ENCODE measurements at places on chromosomes 2 and 18.

GRCh38 chr18:35953688-35954087 lies 18.8 kb upstream of the RMP24 start:
- DNase-seq, result no peak

DNA sequence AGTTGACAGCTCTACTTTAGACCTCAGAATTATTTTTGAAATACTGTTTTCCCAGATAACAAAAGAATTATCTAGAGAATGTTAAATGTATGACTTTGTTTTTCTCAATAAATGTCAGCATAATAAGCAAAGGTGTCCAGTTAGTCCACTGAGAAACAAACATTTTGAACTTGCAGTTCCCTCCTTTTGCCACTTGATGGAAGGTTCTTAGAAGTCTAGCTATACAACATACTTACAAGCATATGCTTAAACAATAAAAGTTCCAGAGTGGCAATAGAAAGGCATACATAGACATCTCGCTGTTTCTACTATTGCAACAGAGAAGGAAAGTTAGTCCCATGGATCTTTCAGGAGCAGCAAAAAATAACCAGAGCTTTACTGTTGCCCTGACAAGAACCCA lies 11.8 kb downstream of the NDUFA10 start:
- no peak for DNase-seq

- peak; percentile 84 for DNase-seq
Observed at GRCh38 chr18:56890632-56891031, 239.5 kb downstream of the WDR7 start.

DNA sequence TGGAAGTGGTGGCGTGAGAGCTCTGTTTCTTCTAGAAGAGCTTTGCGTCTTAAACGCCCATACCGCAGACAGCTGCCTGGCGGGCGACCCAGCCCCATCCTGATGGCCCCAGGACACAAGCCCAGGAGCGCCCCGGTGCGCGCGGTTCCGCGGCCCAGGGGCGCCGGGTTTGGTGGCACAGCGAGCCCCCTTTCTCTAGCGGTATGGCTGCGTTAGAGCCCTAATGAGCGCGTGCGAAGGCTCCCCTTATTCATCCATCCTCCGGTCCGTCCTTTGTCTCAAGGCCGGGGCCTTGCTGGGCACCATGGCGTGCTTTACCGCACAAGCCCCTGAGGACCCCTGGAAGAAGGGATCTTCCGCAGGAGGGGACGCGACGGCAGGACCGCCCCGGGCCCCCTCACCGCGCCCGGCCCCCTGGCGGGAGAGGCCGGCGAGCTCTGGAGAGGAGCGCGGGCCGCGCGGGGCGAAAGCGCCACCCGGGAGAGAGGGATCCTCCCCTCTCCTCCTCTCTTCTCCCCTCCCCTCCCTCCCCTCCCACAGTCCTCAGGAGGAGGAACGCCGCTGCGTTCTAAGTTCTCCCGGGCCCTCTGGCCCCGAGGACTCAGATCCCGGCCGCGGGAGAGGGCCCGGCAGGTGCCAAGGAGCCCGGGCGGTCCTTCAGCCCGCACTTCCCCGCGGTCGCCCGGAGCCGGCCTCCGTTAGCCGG lies 626 bp upstream of the SLC1A4 start:
- DNase-seq, result no peak

DNA sequence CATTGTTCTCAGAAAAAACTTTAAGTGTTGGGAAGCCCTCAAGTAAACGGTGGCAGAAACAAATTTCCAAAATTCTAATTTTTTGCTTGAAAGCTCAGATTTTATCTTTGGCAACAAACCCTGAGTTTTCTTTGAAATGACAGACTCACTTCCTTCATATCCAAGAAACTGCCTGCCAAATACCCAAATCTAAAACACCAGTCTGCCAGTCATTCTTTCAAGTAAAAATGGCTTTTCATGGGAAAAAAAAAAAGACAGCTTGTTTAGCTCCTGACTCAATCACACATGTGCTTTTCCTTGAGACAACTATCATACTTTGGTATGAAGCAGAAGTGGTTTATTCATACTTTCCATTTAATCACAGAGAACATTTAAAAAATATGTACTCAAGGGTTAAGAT lies 40.6 kb upstream of the CSRNP3 start:
- no peak for DNase-seq

GRCh38 chr2:187129868-187130267 lies 280.9 kb upstream of the ZSWIM2 start:
- DNase-seq, result no peak

GRCh38 chr2:84816426-84817026 lies 64.4 kb downstream of the TRABD2A start:
- no peak for DNase-seq

- no peak for DNase-seq
Observed at GRCh38 chr18:79260510-79260909, 135.2 kb upstream of the NFATC1 start.

DNA sequence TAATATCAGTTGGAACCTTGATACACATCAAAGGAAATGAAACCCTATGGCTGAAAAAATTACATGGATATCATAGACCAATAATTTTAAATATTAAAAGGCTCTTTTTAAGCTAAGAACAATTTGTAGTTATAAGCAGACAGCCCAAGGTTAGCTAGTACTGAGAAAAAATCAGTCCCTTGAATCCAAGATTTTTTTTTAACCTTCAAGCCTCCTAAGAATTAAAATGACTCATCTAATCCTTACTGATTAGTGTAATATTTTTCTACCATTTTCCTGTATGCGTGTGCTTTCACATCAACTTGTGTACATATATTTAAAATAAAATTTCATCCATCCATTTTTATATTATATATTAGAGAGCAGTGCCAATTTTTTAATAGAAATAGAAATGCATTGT lies 1004.9 kb upstream of the ZEB2 start:
- DNase-seq, result no peak

- no peak for DNase-seq
Observed at GRCh38 chr2:29405266-29405665, 290.1 kb downstream of the CLIP4 start.

DNA sequence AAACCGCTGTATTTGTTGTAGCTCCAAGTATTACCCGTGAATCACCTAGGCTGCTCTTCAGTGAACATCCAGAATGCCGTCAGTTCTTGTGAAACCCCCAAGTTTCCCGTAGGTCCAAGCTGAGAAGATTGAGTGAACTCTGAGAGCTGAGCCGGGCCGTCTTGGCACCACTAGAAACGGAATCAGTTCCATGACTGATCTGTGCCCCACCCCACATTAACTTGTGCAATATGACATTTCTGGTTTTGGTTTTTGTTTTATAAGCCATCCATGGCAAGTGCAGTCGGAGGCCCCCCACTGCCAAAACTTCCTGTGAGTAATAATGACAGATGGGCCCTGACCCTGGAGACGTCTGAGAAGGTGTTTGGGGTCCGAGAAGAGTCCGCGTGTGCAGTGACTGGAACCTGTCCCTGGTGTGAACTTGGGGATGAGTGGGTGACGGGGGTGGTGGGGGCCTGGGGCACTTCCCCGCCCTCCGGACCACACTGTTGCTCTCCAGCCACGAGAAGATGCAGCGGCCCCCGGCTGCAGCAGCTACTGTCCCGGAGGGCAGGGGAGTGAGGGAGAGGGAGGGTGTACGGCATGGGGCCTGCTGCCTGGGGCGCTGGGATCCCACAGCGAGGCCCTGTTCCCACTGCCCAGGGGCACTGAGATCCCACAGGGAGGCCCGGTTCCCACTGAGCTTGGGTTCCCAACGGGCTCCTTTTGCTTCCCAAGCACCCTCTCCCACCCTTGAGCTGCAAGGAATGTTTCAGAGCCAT lies 26.5 kb downstream of the NFATC1 start:
- no peak for DNase-seq

DNA sequence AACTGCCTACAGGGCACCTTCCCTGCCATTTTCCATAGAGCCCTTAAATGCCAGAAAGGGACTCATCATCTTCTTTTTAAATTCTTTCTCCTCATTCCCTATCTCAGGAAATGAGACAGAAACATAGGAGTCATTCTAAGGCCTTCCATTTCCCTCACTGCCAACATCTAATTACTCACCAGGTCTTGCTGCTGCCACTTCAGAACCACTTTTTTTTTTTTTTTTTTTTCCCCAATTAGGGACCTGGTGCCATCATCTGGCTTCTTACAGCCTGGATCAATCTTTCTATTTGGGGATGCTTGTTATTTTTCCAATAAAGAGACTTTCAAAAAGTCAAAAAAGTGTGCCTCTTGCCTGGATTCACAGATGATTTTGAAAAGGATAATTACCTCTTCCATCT lies 373.4 kb downstream of the LPIN1 start:
- DNase-seq, result no peak

- DNase-seq, result no peak
Observed at GRCh38 chr18:7946734-7947377, 379.7 kb downstream of the PTPRM start.

DNA sequence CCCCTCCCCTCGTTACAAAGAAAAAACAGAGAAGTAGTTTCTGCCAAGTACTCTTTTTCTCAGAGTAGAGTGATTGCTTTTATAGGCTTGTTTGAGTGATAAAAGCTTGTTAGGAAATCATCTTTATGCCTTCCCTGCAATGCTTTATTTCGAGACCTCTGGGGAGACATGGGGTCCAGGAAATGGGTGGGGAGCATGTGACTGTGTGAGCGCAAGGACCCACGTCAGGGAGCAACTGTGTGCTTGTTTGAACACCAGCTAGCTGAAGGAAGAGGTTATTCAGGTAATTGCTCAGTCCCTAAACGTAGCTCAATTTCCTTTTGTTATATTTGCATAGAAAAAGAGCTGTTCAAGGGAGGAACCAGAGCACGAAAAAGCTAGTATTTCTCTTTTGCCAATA lies 187.3 kb downstream of the FAM210A start:
- no peak for DNase-seq

DNA sequence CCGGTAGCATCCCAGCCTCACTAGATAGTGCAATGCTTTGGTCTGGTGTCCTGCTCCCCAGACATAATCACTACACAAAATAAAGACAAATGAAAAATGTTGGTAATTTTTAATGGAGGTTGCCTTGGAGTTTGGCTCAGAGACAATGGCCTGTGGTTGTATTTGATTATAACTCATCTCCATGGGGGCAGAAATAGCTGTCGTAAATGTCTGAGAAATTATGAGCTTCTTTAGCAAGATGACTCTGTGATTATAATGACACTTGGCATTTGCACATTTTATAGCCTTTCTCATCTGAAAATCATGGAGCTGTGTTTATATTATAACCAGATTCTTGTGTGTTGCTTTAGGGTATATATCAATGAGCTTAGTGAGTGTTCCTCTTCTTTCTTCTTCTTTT lies 1779.7 kb upstream of the CELF4 start:
- DNase-seq, result peak; percentile 89

DNA sequence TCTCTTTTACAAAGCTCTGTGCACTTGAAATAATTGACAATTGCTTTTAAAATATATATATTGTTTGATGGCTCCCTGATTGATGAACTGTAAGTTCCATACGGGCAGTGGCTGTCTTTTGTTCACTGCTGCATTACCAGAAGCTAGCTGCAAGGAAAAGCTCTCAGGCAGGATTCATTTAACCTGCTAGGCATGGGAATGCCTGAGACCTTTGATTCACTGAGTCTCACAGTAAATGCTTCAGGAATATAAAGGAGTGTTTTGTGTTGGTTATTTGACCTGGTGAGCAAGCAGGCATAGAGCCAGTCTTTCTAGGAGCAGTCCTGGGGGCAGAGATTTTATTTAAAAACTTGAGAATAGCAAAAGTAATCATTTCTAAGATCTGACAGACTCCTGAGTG lies 193.2 kb upstream of the ITGA4 start:
- no peak for DNase-seq

DNA sequence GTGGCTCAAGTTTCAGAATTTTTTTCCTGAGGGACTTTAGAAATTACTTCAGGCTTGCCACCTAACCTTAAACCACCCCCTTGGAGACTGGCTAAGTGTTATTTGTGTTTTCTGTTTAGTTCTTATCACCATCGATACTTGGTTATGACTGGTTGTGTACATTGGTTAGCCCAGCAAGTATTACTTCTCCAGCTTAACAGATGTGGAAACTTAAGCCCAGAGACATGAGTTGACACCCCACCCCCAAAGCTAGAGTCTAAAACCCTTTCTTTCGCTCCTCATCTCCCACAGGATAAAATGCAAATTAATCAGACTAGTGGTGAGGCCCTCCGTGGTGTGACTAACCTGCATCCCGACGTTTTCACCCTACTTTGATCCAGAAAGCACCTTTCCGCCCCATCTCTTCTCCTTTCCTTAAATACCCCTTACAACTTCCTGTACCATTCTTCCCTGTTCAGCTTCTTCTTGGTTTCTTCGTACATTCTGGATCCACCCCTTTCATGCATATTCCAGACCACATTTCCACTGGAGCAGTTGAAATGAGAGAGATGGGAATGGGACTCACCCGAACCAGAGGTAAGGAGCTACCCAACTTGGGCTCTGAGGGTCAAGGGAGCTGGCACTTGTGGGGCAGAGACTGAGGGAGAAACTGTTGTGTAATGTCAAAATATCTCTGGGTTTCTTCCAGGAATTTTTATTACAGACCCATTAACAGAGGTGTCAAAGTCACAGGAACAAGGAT lies 819 bp upstream of the MAP3K2 start:
- no peak for DNase-seq

DNA sequence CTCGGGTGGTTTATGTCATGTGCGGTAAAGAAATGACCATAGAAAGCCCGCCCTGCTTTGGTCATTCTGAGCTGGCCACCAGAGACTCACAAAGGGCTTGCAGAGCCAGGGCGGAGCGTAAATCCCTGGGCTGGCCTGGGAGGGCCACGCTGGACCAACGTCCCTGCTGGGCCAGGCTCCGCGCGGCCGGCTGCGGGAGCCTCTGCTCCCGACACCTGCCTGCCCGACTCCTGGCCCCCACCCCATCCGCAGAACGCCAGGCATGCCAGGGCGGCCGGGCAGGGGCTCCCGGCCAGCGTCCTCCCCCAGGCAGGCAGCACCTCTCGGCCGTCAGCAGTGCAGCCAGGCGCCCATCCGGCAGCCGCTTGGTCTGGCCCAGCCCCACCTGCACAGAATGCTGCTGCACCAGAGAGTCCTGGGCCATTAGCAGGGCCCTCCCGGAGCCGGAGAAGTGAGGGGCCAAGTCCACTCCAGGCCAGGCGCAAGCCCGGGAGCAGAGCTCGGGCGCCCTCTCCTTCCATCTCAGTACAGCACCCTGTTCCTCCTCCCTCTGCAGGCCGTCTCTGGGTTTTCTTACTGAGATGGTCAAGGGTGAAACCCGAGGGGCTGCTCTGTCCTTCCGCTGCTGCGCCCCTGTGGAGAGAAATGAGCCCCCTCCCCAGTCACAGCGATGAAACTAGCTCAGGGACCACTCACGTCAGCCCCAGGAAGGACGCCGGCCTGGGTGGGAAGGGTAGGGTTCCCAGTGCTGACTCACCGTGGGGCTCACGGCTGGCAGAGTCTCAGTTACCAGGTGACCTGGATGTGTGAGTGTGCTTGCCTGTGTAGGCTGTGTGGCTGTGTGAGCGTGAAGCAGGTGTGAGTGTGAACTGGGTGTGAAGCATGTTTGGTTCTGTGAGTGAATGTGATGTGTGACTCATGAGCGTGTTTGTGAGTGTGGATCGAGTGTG lies 83.3 kb downstream of the PTGR3 start:
- no peak for DNase-seq

GRCh38 chr2:85437488-85438200 lies 19.1 kb downstream of the SH2D6 start:
- no peak for DNase-seq

GRCh38 chr2:30448308-30448707 lies 1.3 kb downstream of the LCLAT1 start:
- no peak for DNase-seq

GRCh38 chr2:132953771-132954170 lies 283.8 kb upstream of the LYPD1 start:
- DNase-seq, result no peak

- peak; percentile 80 for DNase-seq
Observed at GRCh38 chr2:122028371-122029100, 273.1 kb downstream of the TSN start.

GRCh38 chr2:8987410-8987809 lies 16.1 kb downstream of the MBOAT2 start:
- DNase-seq, result no peak

All from BJ (cell line).